ENCODE measurements at places on chromosomes 13 and 19. TPM values are rescaled to one million over a fixed set of nuclear protein-coding genes. Genes with fewer than 3 reads are reported as not detected.

Gene ATXN8OS
- not detected for total RNA-seq

Gene DUS3L
- total RNA-seq: 21.6 TPM

Gene OBI1
- total RNA-seq: 9.7 TPM

Gene NLRP4
- not detected for total RNA-seq

Gene ZNF439
- total RNA-seq: 5.0 TPM

Gene IGFL2
- total RNA-seq: not detected

Gene ZNF98
- total RNA-seq: not detected

Gene CCDC70
- total RNA-seq: not detected

Gene FGF21
- total RNA-seq: not detected

Gene C1QTNF9
- 0.83 TPM for total RNA-seq

Gene FCER2
- total RNA-seq: not detected

Gene WTIP
- 34.7 TPM for total RNA-seq

Gene CYP2B6
- not detected for total RNA-seq

Gene SYT3
- total RNA-seq: not detected

Gene SHISA7
- not detected for total RNA-seq

Gene CGB8
- total RNA-seq: not detected

Gene ADGRE2
- total RNA-seq: 2.5 TPM

Gene ZMYM5
- total RNA-seq: 8.3 TPM

Gene LSR
- 3.4 TPM for total RNA-seq

Gene SSC5D
- 7.7 TPM for total RNA-seq

Gene KLK6
- total RNA-seq: not detected

Gene GFY
- not detected for total RNA-seq

Gene TNFSF9
- total RNA-seq: not detected

Gene CEACAM3
- 0.97 TPM for total RNA-seq

Gene SYCN
- total RNA-seq: not detected

Gene CACNG6
- not detected for total RNA-seq

Measured in cardiac septum (tissue), 1 donor.